ENCODE measurements at places on chromosomes 13 and 19.

- DNase-seq, result no peak
Measured at GRCh38 chr13:79290595-79291244, 115.3 kb downstream of the RBM26 start.

DNA sequence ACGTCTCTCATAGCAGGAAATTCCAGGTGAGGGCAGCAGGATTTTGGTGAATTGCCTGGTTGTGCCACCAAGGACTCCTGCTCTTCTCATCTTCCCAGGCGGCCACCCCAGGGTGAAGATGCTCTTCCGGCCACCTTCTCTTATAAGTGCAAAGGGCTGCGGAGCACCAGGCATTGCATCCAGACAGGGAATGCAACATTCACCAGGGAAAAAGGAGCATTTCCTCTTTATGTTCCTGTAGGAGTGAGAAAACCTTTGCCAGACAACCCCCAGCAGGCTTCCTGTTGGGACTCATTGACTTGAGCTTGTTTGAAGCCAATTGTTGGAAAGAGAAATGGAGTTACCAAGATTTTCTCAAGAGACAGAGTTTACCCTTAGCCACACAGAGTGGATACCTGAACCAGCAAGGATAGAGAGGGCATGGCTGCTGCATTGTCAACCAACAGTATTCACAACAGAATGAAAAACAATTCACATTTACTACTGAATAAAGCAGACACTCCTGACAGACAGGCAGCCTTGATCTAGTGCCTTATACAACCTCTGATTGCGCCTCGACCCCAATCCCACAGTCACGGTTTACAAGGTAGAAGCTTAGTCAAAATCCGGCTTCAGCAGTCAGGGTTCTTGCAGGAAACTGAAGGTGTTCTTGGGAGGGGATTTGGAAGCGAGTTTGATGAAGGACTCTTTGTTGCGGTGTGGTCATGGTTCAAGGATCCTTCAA lies 1.8 kb upstream of the ATP11A start:
- DNase-seq, result no peak

- peak; percentile 70 for DNase-seq
Measured at GRCh38 chr19:38394488-38394887, 6.0 kb downstream of the SPRED3 start.

DNA sequence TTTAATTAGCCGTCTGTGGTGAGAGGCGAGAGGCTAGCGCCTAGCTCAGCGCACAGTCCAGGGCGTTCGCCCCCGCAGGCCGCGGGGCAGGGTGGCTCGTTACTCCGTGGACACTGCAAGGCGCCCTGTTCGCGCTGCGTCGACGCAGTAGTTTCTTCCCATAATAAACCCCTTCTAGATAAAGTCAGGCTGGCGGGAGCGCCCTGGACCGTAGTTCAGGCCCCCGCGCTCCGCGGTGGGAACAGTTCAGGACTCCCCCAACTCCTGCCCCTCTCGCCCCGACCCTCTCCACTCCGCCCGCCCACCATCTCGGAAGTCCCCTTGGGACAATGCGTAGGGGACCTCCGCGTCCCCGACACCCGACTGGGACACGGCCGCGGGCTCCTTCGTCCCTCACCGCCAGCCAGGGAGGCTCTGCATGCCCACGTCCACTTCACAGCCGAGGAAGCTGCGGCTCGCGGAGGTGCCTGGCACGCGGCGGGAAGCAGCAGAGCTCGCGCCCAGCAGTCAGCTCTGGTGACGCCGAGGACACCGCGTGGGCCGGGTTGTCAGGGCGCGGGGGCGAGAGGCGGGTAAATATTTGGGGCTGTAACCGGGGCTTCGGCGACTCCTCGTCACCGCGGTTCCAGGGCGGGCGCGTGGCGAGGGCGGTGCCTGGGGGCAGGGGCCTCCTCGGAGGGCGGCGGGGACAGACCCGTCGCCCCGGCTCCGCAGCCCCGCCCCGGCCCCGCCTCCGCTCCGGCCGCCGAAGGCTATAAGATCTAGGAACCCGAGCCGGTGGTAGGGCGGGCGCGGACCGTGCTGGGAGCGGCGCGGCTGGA lies at the start of gene RGCC:
RGCC (plus strand) TSS at position 783 of the 821 bp plus-strand sequence. CDS start 158 bp downstream, outside the sequence.
- peak; percentile 96 for DNase-seq
